Kidney epithelial cell (primary cell): ENCODE measurements at places on chromosomes 5 and 9.

GRCh38 chr5:173764332-173765028 lies 123.7 kb upstream of the CPEB4 start:
- peak; percentile 94 for DNase-seq

GRCh38 chr9:124273427-124274160 lies 15.8 kb downstream of the NEK6 start:
- DNase-seq = no peak

GRCh38 chr5:167820101-167820990 lies 471.1 kb upstream of the WWC1 start:
- DNase-seq = no peak

- no peak for DNase-seq
These were observed 46.3 kb downstream of the NNT start for GRCh38 chr5:43649256-43649655.

DNA sequence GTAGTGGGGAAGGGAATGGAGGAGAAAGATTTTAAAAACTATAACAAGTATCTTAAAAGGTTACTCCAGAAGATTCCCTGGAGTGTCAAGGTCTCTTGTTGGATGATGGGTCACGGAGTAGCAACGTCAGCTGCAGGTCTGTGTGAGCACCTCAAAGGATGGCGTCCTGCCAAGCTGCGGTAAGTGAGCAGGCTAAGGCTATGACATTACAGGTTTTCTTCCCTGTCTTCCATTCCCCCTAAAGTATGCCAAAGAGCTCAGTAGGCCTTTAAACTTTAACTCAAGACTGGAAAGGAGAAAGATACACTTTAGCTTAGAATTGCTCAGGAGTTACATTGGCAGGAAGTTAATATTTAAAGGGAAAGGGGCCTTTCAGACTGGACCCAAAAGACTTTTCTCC lies 17.5 kb downstream of the SPOCK1 start:
- DNase-seq = peak; percentile 45

DNA sequence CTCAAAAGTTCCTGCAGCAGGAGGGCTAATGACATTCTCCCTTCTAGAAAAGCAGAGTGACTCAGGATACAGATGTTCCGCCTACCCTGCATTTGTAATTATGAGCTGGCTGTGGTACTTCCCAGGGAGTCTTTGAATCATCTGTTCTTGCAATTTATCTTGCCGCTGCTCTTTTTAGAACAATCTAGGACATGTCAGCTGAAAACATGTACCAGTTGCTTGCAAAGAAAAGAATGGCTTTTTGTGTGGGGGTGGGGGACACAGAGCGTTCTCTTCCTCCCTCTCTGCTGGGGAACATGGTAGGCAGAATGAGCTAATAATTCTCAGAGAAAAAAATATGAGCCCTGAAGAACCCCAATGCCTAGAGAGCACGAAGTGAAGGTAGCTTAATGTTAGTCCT lies 51.7 kb upstream of the TUT7 start:
- peak; percentile 80 for DNase-seq

GRCh38 chr5:17806818-17807468 lies 172.7 kb downstream of the TAF11L14 start:
- DNase-seq = no peak

DNA sequence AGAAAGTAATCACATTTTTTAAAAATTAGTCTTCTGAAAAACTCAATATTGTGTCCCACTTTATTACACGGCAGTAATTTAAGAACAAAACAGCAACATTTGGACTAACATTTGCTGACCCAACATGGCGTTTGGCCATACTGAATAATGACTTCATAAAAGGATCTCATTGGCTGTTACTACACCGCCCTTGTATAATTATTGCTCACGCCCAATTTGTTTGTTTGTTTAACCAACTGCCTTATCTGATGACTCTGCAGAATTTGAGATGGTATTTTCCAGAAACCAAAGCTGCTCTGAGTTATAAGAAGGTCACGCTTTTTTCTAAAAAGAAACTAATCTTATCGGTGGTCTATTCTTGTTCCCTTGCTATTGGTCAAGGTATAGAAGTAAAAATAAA lies 200.2 kb upstream of the TARS1 start:
- no peak for DNase-seq

DNA sequence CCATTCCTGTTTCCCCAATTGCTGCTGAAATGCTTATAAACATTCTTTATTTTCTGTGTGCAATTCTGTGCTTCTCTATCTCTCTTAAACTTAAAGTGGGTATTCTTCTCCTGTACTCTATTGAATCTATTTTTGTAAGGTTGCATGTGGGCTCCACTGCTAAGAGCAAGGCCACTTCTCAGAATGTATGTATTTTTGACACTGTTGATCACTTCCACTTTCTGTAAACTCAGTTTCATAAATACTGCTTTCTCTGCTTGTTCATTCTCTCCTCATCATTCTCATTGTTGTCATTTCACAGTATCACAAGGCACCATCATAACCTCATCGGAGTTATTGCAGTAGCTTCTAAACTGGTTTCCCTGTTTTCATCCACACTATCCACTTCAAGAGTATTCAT lies 483.0 kb upstream of the CDH18 start:
- no peak for DNase-seq

DNA sequence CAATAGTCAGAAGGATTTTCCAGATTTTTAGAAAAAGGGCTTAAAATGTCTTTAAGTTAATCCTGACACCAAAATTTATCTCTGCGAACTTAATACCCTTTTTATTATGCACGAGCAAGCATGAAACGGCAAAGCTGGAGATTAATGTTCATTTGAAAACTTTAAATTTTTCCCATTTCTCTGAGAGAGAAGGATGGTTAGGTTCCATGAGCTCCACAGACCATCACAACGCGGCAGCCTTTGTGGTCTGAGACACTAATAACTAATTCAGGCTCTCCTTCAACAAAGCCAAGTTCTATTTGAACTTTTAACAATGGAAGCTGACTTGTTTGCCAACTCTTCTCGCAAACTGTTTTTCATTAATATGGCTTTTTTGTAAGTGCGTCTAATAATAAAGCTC lies 94.7 kb downstream of the MYO10 start:
- no peak for DNase-seq

DNA sequence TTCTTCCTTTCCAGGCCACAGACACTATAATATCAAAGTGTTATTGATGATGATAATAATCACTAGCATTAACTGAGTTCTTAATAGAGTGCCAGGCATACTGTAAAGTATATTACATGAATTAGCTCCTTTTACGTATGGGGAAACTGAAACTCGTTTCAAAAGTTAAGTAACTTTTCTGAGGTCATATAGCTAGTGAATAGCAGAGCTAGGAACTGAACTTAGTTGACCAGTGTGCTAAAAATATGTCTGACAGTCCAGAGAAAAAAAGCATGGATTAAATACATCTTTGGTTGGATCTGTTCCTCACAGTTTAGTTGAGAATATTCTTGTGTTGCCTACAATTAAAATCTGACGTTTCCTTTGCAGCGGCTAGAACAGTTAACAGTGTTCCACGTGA lies 18.4 kb upstream of the CATSPER3 start:
- no peak for DNase-seq

- no peak for DNase-seq
These were observed 11.4 kb downstream of the ABO start for GRCh38 chr9:133263557-133263956.

DNA sequence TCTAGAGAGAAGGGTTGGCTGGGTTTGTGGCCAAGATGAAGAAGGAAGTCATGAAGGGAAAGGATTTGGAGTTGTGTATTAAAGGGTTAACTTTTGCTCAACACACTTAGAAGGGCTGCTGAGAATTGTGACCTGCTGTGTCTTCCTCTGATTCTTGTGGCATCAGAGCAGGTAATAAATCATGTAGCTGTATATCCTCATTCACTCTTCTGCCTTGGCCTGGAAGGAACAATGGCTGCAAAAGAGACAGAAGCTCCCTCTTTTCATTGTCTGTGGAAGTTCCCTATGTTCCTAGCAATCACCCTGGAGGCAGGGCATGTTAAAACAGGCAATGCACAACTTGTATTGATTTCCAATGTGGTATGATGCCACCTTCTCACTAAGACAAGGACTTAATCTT lies 159.1 kb downstream of the LRRC70 start:
- no peak for DNase-seq

- peak; percentile 69 for DNase-seq
These were observed 250.9 kb upstream of the ZNF608 start for GRCh38 chr5:124997186-124997893.

DNA sequence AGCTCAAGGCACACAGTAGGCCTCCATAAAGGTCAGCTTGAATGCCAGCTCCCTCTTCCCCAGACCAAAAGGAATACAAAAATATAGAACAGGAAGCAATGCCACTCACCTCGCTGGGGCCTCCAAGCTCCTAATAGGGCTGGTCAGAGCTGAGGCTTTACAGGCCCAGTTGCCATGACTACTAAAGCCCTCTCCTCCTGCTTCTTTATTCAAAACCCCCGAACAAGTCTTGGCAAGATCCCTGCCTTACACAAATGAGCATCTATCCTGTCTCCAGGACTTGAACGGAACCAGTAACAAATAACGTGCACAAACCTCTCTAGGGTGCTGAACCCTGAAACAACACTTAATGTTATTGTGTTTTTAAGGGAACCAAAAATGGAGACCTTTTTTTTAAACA lies 136.3 kb downstream of the SIL1 start:
- DNase-seq = no peak

DNA sequence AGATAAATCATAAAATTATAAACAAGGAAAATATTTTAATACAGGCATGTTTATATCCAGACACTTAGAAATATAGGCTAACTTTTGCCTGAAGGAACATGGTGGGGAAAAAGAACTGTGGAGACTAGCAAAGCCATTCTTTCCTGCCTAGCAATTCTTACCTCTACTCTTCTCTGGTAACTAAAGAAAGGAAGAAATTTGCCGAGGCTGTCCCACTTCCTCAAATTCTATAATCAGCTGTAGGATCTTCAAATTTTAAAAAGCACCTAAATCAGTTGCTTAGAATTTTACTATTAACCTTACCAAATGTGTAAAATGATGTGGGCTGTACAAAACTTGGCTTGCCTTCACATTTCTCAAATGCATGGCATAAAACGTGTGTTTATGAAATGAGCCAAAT lies 249.1 kb upstream of the SMARCA2 start:
- no peak for DNase-seq

DNA sequence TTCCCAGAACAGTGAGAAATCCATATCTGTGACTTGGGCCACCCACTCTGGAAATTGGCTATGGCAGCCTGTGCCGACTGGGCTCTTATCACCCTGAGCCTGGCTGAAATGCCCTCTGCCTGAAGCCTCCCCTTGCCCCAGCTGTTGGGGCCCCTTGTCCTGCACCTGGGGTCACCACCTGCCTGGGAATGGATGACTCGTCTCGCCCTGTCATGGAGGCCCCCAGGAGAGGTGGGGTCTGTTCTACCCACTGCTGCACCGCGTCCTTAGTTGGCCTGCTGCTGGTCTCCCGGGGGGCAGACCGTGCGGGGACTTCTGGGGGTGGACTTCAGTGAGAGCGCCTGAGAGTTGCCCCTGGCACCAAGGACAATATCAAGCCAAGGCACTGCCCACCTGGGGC lies 46.6 kb upstream of the COL5A1 start:
- DNase-seq = no peak

DNA sequence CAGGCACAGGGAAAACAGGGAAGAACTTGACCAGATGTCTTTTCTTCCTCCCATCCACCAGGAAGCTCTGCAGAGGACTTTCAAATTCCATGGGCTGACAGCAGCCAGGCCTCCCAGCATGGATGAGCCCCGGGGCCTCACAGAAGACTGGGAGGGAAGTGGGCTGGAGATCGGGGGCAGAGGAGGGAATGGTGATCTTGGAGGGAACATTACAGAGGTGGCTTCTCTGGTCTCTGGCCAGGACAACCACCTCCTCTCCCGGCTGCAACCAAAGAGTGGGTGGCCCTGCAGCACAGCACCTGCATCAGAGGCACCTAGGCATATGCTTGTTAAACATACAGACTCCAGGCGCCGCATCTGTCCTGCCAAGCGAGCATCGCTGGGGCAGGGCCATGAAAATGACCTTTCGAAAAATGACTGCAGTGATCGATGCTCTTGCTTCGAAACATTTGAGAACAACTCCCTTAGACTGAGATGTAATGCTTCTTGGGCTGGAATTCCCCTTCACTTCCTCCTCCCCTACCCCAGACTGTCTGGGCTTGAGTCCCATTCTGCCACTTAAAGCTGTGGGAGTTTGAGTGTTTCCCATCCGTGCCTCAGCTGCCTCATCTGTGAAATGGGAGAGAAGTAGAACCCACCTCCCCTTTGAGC lies 68.7 kb upstream of the UNC5A start:
- DNase-seq = no peak

- DNase-seq = no peak
These were observed 1.4 kb upstream of the GDNF start for GRCh38 chr5:37841203-37841602.

DNA sequence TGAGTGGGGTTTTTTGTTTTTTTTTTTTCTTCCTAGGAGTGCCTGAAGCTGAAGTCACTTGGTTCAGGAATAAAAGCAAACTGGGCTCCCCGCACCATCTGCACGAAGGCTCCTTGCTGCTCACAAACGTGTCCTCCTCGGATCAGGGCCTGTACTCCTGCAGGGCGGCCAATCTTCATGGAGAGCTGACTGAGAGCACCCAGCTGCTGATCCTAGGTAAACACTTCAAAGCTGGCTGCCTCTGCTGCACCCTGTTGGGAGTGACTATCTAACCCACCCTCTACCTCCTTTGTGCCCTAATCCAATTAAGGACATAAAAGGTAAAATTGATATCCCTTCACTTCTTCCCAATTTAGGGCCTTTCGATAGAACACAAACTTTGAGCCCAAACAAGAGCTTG lies 206.8 kb downstream of the SAXO1 start:
- DNase-seq = no peak

DNA sequence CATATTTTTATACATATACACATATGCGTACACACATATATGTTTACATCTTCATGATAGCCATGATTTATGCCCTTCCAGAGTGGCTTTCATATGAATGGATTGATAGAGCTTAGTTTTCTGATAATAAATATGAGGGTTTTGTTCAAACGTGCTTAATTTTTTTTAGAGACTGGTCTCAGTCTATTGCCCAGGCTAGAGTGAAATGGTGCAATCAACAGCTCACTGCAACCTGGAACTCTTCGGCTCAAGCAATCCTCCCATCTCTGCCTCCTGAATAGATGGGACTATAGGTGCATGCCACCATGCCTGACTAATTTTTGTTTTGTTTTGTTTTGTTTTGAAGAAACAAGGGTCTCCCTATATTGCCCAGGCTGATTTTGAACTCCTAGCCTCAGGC lies 48.6 kb upstream of the ZSWIM6 start:
- no peak for DNase-seq

DNA sequence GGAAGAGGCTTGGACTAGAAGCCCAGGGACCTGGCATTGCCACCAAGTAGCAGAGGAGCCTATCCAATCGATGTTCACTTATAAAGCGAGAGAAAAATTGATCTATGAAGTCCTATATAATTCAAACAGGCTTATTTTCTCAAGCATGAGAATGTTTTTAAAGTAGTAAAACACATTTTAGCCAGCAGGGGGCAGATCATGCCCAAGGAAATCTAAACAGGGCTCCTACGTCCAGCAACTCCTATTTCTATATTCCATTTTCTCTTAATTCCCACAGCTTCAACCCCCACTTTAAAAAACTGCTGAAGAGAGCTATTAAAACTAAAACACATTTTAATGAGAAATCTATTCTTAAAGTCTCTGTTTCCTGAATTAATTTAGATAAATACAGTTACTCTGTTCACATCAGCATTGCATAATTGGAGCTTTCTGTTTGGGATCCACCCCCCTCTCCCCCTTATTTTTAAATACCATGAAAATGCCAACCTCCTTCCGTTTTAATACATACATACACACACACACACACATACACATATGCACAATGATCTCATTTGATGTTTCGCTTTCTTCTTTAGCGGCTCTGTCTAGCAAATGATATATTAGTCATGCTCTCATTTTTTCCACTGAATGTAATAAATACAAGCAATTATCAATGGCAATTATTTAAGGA lies 144.9 kb downstream of the MYO10 start:
- DNase-seq = no peak
